Fibroblast of upper back skin (primary cell): ENCODE measurements at places on chromosomes 4 and X.

GRCh38 chr4:153629776-153630175, 54.3 kb upstream of the TLR2 start:
- DNase-seq, result no peak

DNA sequence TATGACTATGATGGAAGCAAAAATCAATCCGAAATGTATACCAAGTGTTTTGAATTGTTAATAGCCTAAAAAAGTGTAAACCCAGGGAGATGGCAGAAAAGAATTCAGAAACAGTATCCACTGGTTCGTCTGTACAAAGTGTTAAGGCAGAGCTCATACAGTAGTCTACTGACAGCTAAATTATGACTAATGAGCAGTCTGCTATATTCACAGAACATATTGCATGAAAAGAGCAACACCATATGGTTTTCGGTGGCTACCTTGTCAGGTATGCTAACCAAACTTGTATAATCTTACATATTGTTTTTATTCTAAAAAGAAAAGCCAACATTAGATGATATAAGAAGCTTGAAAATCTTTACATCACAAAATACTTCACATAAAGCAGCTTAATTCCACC, 18.5 kb downstream of the EPHA5 start:
- DNase-seq, result no peak

- no peak for DNase-seq
Measured at GRCh38 chr4:6474053-6474568, 1.7 kb upstream of the PPP2R2C start.

DNA sequence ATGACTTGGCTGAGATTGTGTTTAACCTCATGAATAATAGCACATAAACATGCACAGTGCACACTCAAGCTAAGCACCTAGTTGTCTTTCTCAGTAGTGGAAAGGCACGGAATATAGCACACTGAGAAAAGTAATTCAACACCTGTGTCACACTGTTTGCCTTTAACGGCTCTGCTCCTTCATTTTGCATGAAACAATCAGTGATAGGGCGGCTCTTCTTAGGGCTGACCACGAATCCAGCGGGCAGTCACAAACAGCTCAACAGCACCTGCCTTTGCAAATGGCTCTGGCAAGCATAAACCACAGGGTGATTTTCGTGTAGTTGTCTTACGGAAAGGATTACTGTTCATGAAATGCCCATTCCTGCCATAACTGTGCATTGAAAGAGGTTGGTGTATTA, 954.0 kb upstream of the TENM3 start:
- no peak for DNase-seq

DNA sequence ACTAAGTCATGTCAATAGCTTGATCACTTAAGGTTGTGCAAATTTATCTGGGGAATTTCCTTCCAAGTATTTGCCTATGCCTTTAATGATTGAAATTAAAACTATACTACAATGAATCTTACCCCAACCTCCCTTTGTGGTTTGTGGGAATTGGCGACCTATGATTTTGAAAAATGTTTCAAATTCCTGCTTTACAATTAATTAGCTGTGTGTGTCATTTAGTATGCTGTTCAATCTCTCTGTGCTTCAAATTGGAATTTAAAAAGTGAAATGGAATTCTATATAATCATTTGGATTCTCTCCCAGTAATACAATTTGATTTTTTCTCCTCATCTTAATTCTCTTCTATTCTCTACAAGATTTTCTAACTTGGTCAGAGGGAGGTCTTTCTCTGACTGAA, 2319.5 kb downstream of the ARAP2 start:
- peak; percentile 84 for DNase-seq

DNA sequence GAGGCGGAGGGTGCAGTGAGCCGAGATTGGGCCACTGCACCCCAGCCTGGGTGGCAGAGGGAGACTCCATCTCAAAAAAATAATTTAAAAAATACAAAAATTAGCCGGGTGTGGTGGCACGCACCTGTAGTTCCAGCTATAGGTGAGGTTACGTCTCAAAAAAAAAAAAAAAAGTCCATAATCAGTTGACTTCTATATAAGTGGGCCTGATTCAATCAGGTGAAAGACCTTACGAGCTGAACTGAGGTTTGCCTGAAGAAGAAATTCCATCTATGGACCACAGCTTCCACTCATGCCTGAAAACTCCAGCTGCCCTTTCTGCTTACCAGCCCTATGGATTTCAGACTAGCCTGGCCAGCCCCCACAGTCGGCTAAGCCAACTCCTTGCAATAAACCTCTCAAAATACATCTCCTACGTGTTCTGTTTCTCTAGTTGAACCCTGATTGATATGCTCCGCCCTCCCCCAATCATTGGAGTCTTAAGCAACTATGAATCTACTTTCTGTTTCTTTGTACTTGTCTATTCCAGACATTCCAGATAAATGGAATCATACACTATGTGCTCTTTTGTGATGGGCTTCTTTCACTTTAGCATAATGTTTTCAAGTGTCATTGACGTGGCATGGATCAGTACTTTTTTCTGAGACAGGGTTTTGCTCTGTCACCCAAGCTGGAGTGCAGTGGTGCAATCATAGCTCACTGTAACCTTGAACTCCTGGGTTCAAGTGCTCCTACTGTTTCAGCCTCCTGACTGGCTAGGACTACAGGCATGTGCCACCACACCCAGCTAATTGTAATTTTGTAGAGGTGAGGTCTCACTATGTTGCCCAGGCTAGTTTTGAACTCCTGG, 36.6 kb downstream of the SAT1 start:
- peak; percentile 59 for DNase-seq

DNA sequence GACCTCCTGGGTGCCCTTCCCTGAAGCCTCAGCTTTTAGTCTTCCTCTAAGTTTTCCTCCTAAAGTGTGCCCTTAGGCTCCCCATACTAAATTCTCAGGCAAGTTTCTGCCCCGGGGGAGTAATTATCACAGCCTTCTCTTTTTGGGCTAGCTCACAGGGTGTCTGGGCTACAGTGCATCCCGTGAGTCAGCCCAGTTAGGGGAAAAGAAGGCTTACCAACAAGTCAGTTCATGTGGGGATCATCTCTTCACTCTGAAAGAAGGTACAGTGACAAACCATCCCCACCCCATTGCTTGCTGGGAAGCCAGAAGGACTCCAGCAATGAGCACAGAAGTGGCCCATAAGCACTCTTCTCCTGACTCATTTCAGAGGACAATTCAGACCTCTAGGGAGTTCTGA, 134.7 kb upstream of the FAM9C start:
- DNase-seq, result no peak

DNA sequence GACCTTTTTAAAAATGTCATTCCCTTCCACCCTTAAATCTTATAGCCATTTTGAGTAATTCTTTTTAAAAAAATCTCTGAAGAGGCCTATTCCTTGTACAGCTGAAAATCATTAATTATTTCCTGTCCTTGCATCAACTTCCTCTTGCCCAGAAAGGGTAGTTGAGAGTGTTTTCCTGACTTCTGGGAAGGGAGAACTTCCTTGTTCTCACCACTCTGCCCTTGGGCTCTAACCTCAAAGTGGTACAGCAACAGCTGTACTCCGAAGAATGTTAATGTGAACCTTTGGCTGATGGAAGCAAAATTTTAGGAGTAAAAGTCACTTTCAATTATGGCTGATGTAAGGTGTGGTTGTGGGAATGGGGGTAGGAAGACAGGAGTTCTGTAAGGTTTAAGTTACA, 15.1 kb upstream of the FABP2 start:
- DNase-seq, result peak; percentile 40

DNA sequence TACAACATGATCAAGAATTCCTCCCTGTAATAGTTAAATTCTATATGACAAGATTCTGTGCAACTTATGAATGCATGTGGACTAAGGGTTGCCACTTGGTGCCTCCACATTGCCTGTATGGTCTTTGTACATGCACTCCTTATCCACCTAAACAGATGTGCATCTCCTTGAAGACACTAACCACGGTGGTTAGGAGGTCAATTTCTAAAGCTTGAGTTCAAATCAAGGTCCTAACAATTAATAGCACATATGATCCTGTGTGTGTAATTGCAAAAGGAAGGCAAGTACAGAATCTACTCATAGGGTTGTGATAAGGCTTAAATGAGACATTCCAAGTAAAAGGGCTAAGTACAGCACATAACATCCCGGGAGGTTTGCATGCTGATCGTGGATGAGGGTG, 1.5 kb upstream of the IL21 start:
- no peak for DNase-seq

GRCh38 chr4:110950731-110951130, 327.9 kb upstream of the PITX2 start:
- peak; percentile 32 for DNase-seq

GRCh38 chr4:75705198-75705977, 19.0 kb upstream of the USO1 start:
- no peak for DNase-seq

DNA sequence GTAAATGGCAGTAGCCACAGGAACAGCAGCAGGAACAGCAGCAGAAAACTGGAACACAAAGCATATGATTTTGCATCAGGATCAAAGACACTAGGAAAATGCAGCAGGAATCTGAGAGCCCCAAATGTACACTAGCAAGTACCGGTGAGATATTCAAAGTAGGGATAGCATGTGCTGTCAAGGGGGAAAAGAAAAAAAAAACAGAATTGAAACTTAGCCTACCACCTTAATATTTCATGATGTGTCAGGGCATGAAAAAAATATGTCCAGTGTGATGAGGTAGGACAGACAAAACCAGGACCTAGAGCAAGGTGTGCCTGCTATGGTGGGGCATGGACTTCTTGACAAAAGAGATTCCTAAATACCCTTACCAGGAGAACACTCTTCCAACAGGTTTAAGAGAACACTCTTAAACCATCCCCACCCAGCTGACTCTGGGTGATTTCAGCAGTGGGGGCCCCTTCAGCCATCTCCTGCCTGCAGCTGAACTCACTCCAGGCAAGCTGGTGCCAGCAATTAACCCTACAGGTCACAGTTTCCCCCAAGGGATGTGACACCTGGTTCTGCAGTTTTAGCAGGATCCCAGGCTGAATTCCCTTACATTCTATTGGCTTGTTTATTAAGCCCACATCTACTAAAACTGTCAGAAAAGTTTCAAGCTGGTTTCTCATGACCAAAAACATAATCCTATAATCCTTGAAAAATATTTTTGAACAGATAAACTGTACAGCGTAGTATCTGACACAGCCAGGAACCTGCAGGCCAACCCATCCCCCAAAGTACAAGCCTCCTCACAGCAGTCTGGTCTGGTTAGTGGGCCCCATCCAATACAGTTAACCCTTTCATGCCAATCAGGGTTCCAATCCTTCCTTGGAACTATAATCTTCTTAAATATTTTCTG, 62.9 kb upstream of the FMR1 start:
- DNase-seq, result no peak

DNA sequence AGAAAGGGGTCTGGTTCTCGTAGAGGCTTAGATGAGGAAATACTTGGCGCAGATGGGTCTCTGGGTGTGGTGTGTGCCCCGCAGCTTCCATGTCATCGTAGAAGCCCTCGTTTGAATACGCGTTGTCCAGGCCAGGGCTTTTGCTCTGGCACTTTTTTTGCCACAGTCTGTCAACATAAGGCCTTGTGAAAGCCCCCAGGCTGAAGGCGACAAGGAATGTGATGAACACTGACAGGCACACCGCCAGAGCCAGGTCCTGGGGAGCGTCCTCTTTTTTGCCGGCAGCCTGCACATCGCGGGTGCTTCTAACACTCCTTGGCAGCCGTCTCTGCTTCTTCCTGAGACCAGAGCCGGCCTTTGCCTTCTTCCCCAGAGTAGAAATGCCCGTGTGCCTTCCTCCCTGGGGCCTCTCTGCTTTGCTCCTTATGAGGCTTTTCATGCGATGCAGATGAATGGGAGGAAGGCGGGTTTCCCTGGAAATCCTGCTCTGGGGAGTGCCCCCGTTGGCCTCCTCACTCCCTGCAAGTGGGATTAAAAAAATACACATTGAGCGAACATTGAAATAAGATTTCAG, 24.4 kb downstream of the LRRC66 start:
- no peak for DNase-seq

GRCh38 chrX:21757960-21758359, at the start of gene SMPX:
SMPX (minus strand) TSS chrX:21758116; CDS start chrX:21754290, 3,826 bp downstream.
- DNase-seq, result no peak

DNA sequence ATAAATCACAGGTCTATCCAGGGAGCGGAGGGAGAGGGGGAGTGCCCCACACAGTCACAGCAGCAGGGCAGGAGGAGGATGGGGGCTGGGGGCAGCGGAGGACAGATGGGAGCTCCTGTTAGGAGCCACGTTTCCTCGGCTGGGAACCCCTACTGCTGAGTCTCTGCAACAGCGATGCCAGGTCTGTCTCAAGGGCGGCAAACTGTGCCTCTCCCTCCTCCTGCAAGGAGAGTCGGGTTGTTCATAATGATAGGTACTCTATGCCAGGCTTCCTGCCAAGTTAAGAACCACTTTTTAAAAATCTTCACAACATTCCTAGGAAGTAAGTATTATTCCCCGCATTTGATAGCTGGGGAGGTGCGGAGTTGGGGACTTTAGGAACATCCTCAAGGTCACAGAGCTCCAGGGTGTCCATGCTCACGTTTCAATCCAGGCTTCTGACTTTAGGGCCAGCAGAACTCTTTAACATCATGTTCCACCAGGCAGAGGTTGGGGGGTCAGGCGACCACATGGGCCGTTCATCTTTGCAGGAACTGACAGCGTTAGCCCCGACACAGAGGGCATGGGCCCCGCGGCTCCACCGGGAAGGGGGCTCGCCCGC, 98.3 kb upstream of the MAML3 start:
- DNase-seq, result peak; percentile 35

GRCh38 chr4:152619556-152619955, 60.2 kb downstream of the TMEM154 start:
- no peak for DNase-seq

DNA sequence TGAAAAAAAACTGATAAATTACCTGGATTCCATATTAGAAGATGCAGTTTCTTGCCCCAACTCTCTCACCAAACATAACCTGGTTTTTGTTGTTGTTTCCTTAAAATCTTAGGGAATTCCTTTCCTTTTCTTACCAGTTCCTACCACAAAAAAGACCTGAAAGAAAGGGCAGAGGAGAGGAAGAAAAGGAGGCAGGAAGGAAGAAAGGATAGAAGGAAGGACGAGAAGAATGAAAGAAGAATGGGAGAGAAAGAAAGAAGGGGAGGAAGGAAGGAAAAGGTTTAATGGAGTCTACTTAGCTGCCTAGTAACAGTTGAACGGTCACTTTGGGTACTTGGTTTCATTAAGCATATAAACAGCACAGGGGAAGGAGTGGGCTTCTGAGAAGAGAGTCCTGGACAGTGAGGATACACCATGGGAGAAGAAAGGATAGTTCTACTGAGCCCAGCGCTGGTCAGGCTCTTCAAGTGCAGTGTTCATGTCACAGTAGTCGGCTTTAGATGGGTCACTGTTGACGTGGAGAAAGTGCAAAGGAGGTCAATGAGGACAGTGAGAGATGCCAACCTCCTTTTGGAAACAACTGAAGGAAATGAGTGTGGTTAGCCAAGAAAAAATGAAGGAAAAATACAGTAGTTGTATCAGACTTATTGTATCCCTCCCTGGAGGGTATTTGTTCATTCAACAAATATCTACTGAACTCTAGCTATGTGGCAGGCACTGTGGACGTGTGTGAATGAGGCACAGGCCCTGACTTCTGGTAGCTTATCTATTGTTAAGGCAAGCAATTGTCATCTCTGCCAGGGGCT, 1.1 kb upstream of the CHIC2 start:
- DNase-seq, result peak; percentile 44
